Stimulated activated CD4-positive, alpha-beta T cell treated with anti-CD3 and anti-CD28 coated beads, Interleukin-15, amount 100 ng/mL, for 1 hour (primary cell): ENCODE measurements at places on chromosomes 6 and 20.

- no peak for DNase-seq
Observed at GRCh38 chr6:4613795-4614194, 162.4 kb upstream of the CDYL start.

GRCh38 chr6:36578431-36578830 lies 15.7 kb upstream of the SRSF3 start:
- no peak for DNase-seq

- DNase-seq: no peak
Observed at GRCh38 chr6:28340310-28341095, 4.6 kb upstream of the ZSCAN31 start.

GRCh38 chr6:15296735-15297134 lies 50.9 kb downstream of the JARID2 start:
- DNase-seq: no peak

DNA sequence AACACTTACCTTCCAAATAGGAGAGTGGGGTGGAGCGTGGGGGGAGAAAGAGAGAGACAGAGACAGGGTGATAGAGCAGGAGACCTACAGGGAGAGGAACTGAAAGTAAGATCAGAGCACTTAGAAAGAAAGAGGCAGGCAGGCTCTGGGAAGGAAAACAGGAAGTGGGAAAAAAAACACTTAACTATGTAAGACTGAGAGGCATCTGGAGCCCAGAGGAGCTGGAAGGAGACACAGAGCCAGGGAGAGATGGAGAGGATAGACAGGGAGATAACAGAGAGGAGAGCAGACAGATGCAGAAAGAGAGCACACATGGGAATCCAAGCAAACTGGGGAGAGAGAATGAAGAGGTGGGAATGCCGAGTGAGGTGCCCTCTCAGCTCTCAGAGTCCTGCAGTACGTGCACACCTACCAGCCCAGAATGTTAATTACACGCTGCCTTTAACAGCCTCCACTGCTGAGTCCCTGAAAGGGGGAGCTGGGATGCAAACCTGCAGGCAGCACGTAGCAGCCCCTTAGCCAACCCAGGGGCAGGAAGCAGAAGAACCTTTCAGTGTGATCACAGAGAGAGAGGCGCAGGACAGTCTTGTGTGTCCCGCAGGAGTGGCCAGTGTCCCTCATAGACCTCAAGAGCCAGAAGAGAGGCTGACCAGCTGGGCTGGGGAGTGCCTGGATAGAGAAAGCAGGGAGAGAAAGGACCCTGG lies 132.7 kb upstream of the LRFN2 start:
- DNase-seq: no peak

DNA sequence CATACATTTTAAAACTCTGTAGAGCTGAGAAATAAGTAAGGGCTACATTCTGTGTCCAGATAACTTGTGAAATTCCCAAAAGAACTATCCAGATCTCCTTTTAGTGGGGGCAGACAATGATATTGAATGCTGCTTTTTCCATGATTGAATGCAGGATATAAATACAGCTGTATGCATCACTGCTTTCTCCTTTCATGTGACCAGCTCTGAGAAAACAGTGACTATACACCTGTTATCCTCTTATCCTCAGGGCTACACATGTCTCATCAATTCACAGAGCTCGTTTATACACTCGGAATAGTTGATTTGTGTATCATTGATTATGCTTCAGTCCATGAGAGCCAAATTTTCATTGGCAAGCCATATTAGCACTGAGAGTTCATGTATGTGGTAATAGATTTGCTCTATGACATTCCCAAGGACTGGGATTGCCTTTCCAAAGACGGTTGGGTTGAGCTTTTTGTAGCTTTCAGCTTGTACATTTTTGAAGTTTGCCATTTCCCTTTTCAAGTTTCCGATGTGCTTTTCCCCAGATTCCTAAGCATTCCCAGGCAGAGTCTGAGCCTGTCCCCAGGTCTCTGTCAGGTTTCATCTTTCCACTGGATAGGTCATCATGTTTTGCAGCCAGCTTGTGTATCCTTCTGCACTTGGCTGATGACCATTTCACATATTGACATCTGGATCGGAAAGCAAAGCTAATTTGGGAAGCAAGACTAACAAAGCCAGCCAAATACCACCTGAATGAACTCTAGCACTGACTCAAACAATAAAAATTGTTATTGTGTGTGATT lies 97.7 kb downstream of the RFX6 start:
- DNase-seq: no peak

GRCh38 chr20:6524305-6524704 lies 243.2 kb upstream of the BMP2 start:
- DNase-seq: no peak

DNA sequence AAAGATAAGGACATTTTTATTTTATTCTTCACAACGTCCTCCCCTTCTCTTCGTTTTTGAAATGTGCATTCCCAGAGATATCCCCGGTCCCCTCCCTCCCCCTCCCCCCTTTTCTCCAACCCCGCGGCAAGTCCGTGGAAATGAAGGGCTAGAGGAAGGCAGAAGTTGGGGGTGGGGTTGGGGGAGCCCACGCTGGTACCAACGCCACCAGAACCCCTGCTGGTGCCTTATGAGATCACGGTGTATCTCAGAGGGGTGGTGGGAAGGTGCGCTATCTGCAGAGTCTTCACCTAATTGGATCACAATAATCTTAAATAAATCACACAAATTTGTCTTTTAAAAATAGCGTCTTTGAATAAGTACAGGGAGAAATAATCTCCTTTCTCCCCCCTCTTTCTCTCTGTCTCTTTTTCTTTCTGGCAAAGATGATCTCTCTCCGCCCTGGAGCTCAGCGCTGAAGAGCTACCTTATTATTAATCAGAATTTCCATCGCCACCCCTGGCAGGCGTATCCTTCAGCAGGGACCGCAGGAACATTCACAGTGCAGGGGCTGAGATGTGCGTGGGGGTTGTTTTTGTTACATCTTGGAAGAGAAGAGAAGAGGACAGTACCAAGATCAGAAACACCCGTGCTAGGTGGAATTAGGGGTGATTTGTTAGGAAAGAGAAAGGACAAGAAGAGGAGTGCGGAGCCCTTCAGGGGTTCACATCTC lies 915 bp downstream of the CLVS2 start:
- DNase-seq: no peak

DNA sequence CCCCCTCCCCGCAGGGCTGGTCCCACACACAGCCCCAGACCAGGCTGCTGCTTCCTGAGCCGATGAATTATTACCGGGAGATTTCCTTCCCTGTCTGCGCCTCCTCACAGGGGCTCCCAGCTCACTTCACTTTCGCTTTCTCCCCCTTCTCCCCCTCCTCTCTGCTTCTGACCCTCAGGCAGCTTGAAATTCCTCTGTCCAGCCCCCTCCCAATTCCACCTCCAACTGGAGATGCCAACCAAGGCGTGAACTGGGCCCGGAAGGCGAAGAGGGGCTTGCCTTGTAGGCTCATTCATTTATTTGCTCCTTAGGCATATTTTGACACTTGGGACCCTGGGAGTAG lies 1.7 kb upstream of the TCF15 start:
- no peak for DNase-seq

DNA sequence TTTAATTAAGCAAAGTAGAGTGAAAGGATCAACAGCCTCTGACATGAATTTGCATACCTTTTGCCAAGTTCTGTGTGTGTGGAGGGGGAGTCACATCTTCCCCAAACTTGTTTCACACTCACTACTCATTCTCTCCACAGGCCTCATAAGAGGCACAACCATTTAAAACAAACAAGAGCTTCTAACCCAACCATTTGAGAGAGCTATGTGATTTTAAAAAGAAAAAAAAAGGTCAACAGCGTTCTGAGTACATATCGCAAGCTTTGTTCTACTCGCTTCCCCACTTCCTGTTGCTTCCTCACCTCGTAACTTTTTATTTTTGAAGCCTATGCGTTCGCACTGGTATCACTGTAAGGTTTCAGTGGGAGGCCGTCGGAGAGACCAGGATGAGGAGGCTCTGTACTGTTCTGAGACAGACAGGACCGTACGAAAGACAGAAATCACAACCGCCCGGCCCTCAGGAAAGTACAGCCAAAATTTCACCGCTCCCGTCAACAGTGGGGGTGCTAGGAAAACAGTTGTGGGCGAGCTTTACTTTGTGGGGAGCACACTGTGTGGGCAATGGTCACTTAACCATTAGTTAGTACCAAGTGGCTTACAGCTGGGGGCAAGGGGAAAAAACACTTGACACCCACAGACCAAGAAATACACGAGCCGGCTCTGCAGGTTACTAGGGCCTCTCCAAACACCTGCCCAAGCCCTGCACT lies 61.3 kb downstream of the TRERF1 start:
- DNase-seq: no peak

DNA sequence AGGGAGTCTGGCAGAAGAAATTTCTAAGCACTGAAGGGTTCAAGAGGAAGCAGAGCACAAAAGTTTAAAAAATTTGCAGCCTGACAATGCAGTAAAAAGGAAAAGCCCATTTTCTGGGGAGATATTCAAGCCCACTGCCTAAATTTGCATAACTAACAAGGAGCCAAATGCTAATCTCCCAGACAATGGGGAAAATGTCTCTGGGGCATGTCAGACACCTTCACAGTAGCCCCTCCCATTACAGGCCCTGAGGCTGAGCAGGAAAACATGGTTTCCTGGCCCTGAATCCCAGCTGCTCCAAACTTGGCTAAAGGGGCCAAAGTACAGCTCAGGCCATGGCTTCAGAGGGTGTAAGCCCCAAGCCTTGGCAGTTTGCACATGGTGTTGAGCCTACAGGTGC lies 908.5 kb upstream of the MANEA start:
- DNase-seq: no peak

DNA sequence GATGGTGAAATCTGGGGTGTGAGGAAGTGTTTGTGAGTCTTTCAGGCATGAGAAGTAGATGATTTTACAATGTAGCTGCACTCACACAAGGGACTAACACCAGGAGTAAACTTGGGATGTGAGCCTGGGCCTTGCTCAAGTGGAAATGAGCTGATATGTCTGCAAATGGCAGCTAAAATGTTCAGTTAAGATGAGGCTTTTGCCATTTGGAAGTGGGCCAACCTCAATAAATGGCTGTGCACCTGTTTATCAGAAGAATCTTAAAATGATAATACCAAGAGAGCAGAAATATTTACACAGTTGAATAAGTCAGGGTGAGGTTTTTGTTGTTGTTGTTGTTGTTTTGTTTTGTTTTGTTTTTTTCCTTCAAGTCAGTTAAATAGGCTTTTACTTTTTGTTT lies 25.7 kb upstream of the KLHL31 start:
- no peak for DNase-seq

DNA sequence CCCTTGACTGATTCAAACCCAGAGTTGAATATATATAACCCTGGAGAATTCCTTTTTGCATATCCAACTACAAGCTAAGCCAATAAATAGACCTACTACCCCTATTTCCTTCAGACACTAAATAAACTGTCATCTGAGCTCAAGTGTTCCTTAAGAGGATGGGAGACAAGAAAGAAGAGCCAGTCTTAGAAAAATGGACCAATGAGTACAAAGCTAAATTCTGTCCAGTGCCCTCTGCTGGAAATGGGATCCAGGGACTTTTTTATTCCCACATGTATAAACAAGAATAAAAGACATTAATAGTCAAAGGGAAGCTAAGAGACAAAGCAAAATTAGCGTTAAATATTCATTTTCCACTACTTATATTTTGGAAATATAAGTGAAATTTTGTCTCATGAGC lies 4.8 kb downstream of the PPP1R10 start:
- no peak for DNase-seq

DNA sequence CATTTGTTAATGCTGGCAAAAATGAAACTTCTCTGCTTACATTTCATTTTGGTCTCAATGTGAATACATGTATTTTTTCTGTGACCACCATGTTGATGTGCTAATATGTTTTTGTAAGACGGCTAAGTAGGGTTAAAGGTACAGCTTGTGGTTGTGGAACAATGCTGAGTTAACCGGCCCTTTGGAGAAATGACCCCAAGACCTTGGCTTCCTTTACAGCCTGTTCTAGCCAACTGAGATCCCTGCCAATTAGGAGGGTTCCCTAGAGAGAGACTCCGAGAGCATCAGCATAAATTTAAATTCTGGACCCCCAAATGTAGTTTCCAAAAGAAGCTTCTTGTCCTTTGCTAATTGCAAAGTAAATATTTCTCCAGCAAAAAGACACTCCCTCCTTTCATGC lies 44.4 kb downstream of the RSPO3 start:
- no peak for DNase-seq

DNA sequence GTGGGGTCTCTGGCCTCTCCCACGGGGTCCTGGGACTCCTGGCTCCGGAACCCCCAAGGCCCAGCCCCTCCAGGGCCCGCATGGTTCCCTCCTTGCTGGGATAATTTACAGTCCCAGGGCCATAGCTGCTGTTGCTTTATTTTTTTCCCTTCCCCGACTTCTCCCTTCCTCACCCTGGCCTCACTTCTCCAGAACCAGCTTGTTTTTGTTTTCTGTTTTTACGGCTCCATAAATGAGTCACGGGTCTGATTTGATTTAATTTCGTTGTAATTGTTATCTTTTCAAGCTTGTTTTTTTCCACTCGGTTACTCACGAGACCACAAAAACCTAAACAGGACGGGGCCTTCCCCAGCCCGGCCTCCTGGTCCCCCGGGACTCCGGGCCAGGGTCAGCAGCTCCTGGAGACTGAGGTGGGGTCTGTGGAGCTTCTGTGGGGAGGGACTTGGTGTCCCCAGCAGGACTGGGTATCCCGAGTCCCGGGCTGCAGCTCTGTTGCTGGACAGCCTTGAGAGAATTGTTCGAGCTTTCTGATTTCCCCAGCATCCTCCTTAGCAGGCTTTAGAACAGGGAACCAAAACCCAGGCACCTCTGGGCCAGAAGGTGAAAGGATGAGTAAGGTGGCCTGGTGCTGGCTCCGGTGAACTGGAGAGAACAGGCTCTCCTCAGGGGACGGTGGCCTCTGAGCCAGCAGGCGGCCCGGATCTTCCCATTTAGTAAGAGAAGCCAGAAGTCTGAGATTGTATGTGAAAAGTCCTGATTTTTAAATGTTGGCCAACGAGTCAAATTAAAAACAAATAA lies 94.9 kb downstream of the CEBPB start:
- DNase-seq: no peak

- no peak for DNase-seq
Observed at GRCh38 chr6:37368961-37369320, 15.2 kb downstream of the RNF8 start.

GRCh38 chr6:151447237-151447636 lies 4.7 kb downstream of the RMND1 start:
- DNase-seq: no peak

GRCh38 chr6:167664678-167665660 lies 161.7 kb upstream of the AFDN start:
- DNase-seq: no peak

DNA sequence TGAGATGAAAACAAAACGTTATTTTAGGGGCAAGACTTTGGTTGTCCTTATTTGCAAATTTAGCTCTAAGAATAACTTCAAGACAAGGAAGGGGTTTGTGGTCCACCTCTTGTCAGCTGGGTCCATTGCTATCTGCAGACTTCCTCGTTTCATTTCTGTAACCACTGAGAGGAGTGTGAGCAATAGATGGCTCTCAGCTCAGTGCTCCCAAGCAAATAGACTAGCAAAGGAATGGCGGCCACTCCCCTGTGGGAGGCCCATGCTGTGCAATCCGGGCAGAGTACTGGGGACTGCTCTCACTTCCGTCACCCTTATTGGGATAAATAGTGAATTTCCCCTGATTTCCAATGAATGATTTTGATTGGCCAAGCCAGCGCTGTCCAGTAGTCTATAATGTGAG lies 176.6 kb downstream of the ZDHHC14 start:
- no peak for DNase-seq

- no peak for DNase-seq
Observed at GRCh38 chr6:118940770-118941169, 5.8 kb upstream of the MCM9 start.

- DNase-seq: no peak
Observed at GRCh38 chr6:18151801-18152200, 3.1 kb downstream of the TPMT start.
